ENCODE measurements at places on chromosomes 5 and 9. TPM values are rescaled to one million over a fixed set of nuclear protein-coding genes. Genes with fewer than 3 reads are reported as not detected.

GRCh38 chr5:74105126-74105780 is 479.3 kb downstream of the ARHGEF28 start:
- H3K27me3 ChIP-seq = no peaks in the 10 kb centered on the region
- DNase-seq = no peak
- no peaks in the 10 kb centered on the region for H3K36me3 ChIP-seq
- H3K4me3 ChIP-seq = no peak overlapping the region
- H3K4me1 ChIP-seq = no peaks in the 10 kb centered on the region

- no peaks in the 10 kb centered on the region for H3K27me3 ChIP-seq
- no peak overlapping the region for H3K27ac ChIP-seq
- no peak overlapping the region for H3K4me3 ChIP-seq
- H3K4me1 ChIP-seq = no peaks in the 10 kb centered on the region
Observed at GRCh38 chr5:158727771-158728311, 371.9 kb downstream of the EBF1 start.

GRCh38 chr9:98369066-98369425 is 113.6 kb upstream of the TBC1D2 start:
- no peaks in the 10 kb centered on the region for H3K27me3 ChIP-seq
- no peak for DNase-seq
- no peak overlapping the region for H3K4me3 ChIP-seq
- no peak overlapping the region for H3K27ac ChIP-seq
- H3K36me3 ChIP-seq = no peaks in the 10 kb centered on the region

ERAP2 gene
- total RNA-seq = 18.3 TPM

DNA sequence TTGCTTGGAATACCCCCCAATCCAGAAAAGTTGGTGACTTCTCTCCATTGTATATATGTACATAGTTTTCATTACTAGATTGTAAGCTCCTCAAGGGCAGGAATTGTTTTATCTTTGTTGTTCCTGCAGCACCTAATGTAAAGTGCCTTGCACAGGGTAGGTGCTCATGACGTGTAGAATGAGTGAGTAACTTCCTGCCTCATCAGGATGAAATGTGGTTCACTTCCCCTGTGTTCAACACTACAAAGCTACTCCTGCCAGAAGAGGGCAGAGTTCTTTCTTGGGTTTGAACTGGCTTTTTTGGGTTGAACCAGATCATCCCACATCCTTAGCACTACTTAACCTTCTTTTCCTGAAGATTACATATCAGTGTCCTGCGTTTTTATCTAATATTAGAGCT is 23.9 kb downstream of the GTF3C4 start:
- H3K27ac ChIP-seq = no peak overlapping the region
- no peaks in the 10 kb centered on the region for H3K4me1 ChIP-seq
- no peak for DNase-seq
- H3K27me3 ChIP-seq = no peaks in the 10 kb centered on the region
- no peak overlapping the region for H3K4me3 ChIP-seq

Data from colonic mucosa (tissue), 4 donors.